ENCODE measurements at places on chromosomes 11 and 22.

GRCh38 chr22:37499027-37499707, 13.0 kb upstream of the MFNG start:
- H3K4me1 ChIP-seq: peaks cover 44% of the 10 kb centered on the region
- no peaks in the 10 kb centered on the region for H3K36me3 ChIP-seq
- peak overlapping the region; percentile 23 for H3K27ac ChIP-seq
- DNase-seq: no peak

DNA sequence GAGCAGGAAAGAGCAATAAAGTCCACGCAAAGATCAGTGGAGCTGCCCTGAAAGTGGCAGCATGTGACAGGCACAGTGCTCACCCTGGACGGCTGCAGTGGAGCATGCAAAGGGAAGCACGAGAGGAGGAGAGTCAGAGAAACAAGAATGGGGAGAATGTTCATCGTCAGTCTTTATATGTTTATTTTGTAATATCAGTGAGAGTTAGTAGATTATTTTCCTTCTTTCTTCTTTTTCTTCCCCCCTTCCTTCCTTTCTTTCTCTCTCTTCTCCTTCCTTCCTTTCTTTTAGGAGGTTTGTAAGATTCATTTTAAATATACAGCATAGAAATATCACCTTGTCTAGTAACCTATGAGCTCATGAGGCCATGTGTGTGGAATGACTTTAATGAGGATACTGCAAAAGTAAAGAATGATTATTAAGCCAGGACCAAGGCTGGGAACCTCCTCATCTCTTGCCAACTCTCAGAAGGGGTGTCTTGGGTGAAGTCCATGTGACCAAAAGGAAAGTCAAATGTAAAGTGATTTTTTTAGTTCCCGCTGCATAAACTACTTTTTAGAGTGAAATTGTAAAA, 321.1 kb downstream of the AASDHPPT start:
- H3K4me3 ChIP-seq: no peak overlapping the region
- peaks cover 6% of the 10 kb centered on the region for H3K4me1 ChIP-seq
- no peaks in the 10 kb centered on the region for H3K27me3 ChIP-seq

GRCh38 chr11:59879567-59879966, 985 bp downstream of the OOSP3 start:
- H3K36me3 ChIP-seq: no peaks in the 10 kb centered on the region
- DNase-seq: no peak
- no peaks in the 10 kb centered on the region for H3K27me3 ChIP-seq
- H3K4me1 ChIP-seq: peaks cover 7% of the 10 kb centered on the region

DNA sequence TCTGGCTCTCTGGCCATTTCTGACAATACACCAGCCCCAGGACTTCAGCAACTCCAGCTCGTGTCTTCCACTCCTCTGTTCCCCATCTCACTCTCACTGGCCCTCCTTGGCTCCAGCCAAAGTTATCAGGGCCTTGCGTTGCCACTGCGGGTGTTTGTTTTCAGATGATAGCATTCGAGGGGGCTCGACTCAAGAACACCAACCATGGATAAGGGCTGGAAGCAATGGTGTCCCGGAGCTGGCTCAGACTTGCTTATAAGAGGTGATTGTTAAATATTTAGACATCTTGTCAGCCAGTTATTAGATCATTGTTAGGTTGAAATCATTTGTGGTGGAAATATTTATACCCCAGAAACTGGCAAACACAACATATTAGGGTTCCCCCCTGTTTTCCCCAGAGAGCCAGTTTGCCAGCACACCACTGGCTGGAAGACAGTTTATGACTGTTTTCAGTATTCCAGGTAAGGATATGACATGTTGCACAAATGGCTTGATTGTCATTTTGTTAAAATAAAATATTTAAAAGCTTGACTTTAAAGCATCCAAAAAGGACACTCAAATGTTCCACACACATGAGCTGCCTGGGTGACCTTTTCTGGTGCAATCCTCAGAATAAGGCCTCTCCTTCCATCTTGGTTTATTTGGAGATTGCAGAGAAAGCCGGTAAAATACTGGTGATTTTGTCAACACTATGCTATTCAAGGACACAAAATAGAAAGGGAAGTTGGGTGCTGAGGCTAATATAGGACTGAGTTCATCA, 98.3 kb downstream of the FBXO7 start:
- H3K4me3 ChIP-seq: no peak overlapping the region
- H3K27me3 ChIP-seq: peaks cover 10% of the 10 kb centered on the region
- no peaks in the 10 kb centered on the region for H3K36me3 ChIP-seq

DNA sequence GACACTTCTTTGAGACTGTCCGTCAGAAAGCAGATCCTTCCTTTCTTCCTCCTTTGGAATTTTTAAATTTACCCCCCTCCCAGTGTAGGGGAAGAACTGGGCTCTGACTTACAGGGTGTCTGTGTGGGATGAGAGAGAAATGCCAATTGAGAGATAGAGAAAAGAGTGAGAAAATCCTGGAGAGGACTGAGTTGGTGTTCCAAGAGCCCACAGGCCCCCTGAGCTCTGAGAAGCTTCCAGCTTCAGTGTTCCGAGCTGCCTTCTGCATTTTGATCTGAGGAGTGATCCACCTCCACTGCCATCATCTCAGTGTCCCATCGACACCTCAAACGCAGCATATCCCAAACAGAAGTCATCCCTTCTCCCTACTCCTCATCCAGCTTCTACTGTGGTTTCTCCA, 70.7 kb upstream of the GRK3 start:
- no peak overlapping the region for H3K4me3 ChIP-seq
- no peak overlapping the region for H3K27ac ChIP-seq
- H3K36me3 ChIP-seq: no peaks in the 10 kb centered on the region
- H3K4me1 ChIP-seq: peaks cover 3% of the 10 kb centered on the region

- no peak overlapping the region for H3K27ac ChIP-seq
- no peaks in the 10 kb centered on the region for H3K4me1 ChIP-seq
- H3K36me3 ChIP-seq: no peaks in the 10 kb centered on the region
- H3K4me3 ChIP-seq: no peak overlapping the region
These were observed 122.7 kb downstream of the GRIA4 start for GRCh38 chr11:105732611-105733010.

DNA sequence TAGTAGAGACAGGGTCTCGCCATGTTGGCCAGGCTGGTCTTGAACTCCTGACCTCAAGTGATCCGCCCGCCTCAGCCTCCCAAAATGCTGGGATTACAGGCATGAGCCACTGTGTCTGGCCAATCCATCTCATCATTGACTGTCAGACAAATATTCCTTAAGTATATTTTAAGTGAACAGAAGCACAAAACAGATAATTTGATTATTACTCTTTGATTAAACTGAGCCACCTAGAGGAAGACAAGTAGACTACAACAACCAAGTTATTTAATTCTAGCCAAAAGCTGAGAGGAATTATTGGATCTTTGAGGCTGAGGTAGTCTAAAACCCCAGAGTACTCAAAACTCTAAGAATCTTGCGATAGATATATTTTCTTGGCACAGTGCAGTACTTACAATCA, 1.2 kb downstream of the ACRV1 start:
- H3K4me3 ChIP-seq: no peak overlapping the region
- H3K4me1 ChIP-seq: peaks cover 4% of the 10 kb centered on the region
- no peak overlapping the region for H3K27ac ChIP-seq
- no peak for DNase-seq
- no peaks in the 10 kb centered on the region for H3K36me3 ChIP-seq

- no peak overlapping the region for H3K4me3 ChIP-seq
- no peaks in the 10 kb centered on the region for H3K4me1 ChIP-seq
- DNase-seq: no peak
- no peaks in the 10 kb centered on the region for H3K27me3 ChIP-seq
These were observed 29.1 kb upstream of the FGF19 start for GRCh38 chr11:69732910-69733309.

GRCh38 chr11:110121204-110121603, 28.0 kb downstream of the ZC3H12C start:
- no peak overlapping the region for H3K27ac ChIP-seq
- H3K36me3 ChIP-seq: no peaks in the 10 kb centered on the region
- no peak overlapping the region for H3K4me3 ChIP-seq

- H3K4me1 ChIP-seq: no peaks in the 10 kb centered on the region
- no peaks in the 10 kb centered on the region for H3K36me3 ChIP-seq
- no peaks in the 10 kb centered on the region for H3K27me3 ChIP-seq
- H3K4me3 ChIP-seq: no peak overlapping the region
- DNase-seq: no peak
These were observed 37.3 kb downstream of the KCNC1 start for GRCh38 chr11:17771841-17772401.

GRCh38 chr11:12118949-12119348, 8.6 kb downstream of the MICAL2 start:
- H3K36me3 ChIP-seq: no peaks in the 10 kb centered on the region
- no peaks in the 10 kb centered on the region for H3K27me3 ChIP-seq
- H3K4me3 ChIP-seq: no peak overlapping the region
- peak overlapping the region; percentile 82 for H3K27ac ChIP-seq
- DNase-seq: no peak
- H3K4me1 ChIP-seq: peaks cover 24% of the 10 kb centered on the region

GRCh38 chr11:66069715-66070603, at the start of gene PACS1:
PACS1 (plus strand) TSS chr11:66070272; CDS start chr11:66070487, 215 bp downstream.
- peaks cover 3% of the 10 kb centered on the region for H3K36me3 ChIP-seq
- H3K4me3 ChIP-seq: peak within 1 kb of the TSS; percentile 95
- peak; percentile 92 for DNase-seq
- H3K4me1 ChIP-seq: peaks cover 11% of the 10 kb centered on the region
- peak within 1 kb of the TSS; percentile 97 for H3K27ac ChIP-seq
- H3K27me3 ChIP-seq: no peaks in the 10 kb centered on the region

GRCh38 chr11:125123947-125124617, 12.7 kb upstream of the TMEM218 start:
- peak; percentile 61 for DNase-seq
- H3K27ac ChIP-seq: peak overlapping the region; percentile 24
- H3K4me3 ChIP-seq: no peak overlapping the region
- no peaks in the 10 kb centered on the region for H3K36me3 ChIP-seq

- no peaks in the 10 kb centered on the region for H3K27me3 ChIP-seq
- H3K4me3 ChIP-seq: no peak overlapping the region
- peak overlapping the region; percentile 22 for H3K27ac ChIP-seq
- peak; percentile 39 for DNase-seq
- peaks cover 8% of the 10 kb centered on the region for H3K4me1 ChIP-seq
These were observed 16.8 kb downstream of the PRR5L start for GRCh38 chr11:36312611-36313472.

DNA sequence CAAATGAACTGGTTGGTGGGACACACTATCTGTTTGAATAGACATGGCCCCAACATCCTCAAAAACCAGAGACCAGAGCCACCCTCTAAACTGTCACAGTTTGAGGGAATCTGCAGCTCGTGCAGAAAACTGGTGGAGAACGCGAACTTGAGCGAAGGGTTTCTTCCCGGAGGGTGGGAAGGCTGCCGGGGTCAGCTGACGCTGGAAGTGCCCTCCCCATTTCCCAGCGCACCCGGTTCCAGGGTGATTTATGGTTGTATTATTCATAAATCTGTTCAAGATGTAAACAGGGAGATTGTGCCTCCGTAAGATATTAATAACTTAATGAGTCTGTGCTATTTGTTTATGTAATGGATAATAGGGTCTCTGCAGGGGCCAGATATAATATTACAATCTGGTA, 1396.7 kb downstream of the BRD1 start:
- H3K36me3 ChIP-seq: no peaks in the 10 kb centered on the region
- no peak overlapping the region for H3K27ac ChIP-seq
- H3K4me1 ChIP-seq: no peaks in the 10 kb centered on the region
- H3K4me3 ChIP-seq: no peak overlapping the region
- no peak for DNase-seq
- no peaks in the 10 kb centered on the region for H3K27me3 ChIP-seq

GRCh38 chr22:39478441-39478850, 21.6 kb downstream of the MGAT3 start:
- peak; percentile 71 for DNase-seq
- peaks cover 31% of the 10 kb centered on the region for H3K4me1 ChIP-seq
- no peaks in the 10 kb centered on the region for H3K36me3 ChIP-seq
- no peak overlapping the region for H3K27ac ChIP-seq

DNA sequence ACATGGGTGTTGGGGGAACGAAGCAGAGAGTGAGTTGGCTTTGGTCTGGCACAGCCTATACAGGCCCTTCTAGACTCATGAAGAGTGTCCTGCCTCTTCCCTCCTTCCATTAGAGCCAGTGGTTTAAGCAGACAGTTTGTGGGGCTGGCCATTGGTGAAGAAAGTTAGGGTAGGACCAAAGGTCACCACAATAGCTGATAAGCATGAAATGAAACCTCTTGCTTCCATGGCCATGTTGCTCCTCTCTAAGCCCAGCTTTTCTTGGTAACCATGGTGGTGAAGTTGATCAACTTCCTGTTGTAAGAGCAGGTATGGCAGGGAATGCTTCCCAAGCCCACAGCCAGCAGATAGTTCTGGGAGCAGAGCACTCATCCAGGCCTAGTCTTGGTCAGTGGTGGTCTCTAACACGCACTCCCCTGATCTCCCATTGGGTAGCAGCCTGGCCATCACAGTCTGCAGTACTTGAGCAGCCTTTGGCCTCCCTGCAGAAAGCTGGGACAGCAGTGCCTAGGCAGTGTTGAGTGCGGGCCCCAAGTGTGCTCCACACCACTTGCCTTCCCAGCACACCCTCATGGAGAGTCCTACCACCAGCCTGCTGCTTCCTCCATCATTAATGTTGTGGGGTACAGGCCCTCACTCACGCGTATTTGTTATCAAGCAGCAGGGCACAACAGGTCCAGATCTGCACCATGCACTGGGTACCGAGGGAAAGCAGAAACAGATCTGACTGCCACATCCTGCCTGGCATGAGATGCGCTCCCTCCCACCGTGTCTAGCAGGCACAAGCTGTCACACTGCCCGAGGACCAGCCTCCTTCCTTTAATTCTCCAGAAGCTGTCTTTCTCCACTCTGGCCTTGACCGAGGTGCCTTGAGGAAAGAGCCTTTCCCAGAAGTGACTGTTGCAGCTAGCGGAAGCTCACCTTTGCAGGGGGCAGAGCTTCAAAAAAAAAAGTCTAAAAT, 65.8 kb upstream of the SUSD2 start:
- H3K4me3 ChIP-seq: no peak overlapping the region
- no peaks in the 10 kb centered on the region for H3K36me3 ChIP-seq
- no peaks in the 10 kb centered on the region for H3K4me1 ChIP-seq
- DNase-seq: no peak

DNA sequence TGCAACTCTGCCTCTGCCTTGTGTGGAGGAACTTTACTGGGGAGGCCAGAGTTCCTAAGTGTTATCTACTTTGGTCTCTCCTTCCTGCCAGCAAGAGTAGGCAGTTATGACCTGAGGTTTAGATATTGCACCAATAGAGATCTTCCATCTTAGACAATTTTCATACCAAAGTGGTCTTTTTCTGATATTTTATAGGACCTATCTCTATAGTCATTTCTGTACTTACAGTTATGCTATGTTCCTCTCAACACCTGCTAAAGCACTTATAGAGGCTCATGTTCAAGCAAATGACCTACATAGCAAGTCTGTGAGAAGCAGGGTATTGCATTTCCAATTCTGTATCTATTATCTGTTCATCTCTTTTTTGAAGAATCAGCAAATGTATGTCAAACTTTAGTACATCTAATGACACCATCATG, 80.8 kb downstream of the HORMAD2 start:
- H3K27me3 ChIP-seq: no peaks in the 10 kb centered on the region
- H3K4me1 ChIP-seq: peaks cover 5% of the 10 kb centered on the region
- no peaks in the 10 kb centered on the region for H3K36me3 ChIP-seq
- no peak overlapping the region for H3K4me3 ChIP-seq
- no peak for DNase-seq

DNA sequence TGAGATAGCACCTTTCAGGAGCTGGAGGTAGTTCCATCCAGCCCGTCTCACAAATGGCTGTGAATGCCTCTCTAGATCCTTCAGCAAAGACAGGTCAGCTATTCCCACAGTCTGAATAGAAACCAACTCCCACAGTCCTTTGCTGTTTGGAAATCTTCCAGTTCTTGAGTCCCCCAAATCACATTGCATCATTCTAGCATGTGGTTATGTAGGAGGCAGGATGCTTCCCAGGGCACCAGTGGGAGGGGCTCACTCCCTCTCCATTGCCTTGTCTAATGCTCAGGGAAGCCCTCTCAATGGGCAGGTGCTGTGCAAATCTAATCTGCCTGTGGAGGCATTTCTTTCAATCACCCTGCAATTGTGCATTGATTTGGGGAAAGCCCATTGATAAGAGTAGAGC, 14.6 kb downstream of the NAV2 start:
- H3K4me3 ChIP-seq: no peak overlapping the region
- peaks cover 13% of the 10 kb centered on the region for H3K4me1 ChIP-seq
- no peaks in the 10 kb centered on the region for H3K27me3 ChIP-seq
- H3K27ac ChIP-seq: no peak overlapping the region
- DNase-seq: peak; percentile 50
